ENCODE measurements at places on chromosomes 5 and 9.

DNA sequence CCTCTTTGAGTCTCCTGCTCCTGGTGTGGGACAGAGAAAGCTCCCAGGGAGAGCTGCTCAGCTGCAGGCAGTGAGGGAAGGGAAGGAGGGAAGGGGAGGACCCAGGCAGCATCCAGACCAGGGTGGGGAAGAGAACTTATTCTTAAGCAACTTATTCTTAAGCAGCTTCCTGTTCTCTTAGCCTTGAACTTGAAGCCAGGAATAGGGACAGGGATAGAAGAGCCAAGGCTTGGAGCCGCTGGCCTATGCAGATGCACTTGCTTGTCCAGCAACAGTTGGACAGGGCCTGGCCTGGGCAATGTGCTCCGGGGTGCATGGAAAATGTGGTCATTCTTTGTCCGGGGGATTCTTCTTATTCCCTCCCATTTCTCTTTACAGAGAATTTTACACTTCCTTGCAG is 31.4 kb upstream of the SPTLC1 start:
- no peak for DNase-seq

DNA sequence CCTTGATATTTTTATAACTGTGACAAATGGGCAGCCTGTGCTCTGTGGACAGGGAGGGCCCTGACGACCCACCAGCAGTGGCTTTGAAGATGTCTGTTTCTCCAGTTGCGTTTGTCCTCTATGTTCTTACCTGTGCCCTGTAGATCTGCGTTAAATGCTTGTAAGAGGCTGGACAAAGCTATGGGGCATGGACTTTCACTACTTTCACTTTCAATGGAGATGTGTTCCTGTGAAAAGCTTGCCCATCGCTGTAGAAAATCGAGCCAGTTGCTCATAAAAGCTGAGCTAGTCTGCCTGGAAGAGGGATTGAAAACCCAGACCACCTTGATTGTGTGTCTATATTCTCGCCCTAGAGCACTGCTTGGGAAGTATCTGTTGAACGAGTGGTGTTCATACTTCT is 74.1 kb downstream of the PSAT1 start:
- no peak for DNase-seq

GRCh38 chr9:125125523-125125922 is 17.8 kb downstream of the SCAI start:
- DNase-seq: no peak

DNA sequence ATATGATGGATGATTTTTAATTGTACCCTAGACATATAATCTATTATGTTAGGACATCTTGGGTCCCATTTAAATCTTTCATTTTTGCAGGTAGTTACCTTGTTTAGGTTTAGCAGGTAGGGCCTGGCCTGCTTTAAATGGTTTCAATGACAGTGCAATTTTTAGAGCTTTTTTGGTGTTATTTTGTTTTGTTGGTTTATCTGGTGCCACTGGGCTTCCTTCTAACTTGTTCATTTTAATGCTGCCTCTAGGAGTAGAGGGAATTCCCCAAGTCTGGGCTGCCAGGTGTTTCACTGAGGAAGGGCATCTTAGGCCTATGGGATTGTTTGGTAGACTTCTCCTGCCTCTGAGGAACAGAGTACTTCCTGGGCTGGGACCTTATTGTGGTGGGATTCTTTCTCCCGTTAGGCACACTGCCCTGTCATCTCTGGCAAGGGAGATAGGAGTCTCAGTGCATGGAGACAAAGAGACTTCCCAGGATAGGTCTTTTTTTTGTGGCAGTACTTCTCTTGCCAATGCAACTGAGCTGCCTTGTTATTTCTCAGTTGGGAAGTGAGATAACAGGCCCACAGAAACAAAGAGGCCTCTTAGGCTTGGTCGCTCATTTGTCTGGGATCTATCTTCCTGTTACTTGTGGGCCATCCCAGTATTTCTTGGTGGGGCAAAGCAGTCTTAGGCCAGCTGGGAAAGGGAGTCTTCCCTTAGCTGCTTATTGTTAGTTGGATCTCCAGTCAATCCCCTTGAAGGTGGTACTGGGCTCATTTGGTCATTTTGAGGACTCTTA is 282.9 kb downstream of the FER start:
- DNase-seq: no peak

GRCh38 chr5:151659001-151659754 is 27.5 kb downstream of the SPARC start:
- peak; percentile 80 for DNase-seq

- DNase-seq: no peak
Measured at GRCh38 chr5:93062548-93062947, 518.5 kb downstream of the NR2F1-AS1 start.

DNA sequence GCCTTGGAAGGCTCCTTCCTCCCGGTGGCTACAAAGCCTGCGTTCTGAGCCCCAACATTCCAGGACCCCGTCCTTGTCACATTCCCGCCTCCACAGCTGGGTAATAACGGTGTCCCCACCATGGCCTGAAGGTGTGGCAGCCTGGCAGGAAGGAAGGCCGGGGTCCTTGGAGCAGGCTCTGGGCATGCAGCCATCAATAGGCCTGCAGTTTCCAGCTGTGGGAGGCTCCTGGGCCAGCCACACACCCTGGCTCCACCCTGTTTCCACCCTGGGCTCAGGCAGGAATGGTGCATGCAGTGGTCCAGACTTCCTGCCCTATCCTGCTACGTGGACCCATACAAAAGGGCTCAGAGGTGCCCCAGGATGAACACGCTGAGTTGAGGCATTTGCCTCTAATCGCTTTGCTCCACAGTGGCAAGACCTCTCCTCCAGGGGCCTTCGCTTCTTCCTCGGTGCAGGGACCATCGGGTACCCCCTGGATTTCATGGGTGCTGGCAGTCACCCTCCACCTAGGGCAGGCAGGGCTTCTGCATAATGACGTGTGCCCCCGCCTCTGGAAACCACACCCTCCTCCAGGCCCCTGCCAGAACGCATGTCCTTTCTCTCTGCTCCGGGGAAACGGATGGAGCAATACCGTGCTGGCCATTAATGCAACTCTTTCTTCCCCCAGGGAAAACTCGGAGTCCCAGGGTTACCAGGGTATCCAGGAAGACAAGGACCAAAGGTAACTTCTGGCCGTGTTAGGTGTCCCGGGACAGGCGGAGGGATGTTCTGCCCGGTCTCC is 95.1 kb upstream of the FCN2 start:
- no peak for DNase-seq
